ENCODE measurements at places on chromosomes 2 and 18.

- no peak for DNase-seq
Measured at GRCh38 chr2:98634406-98635092, 26.2 kb downstream of the UNC50 start.

- no peak for DNase-seq
Measured at GRCh38 chr2:172976116-172976515, 99.5 kb upstream of the MAP3K20 start.

GRCh38 chr2:88048541-88048940, 7.0 kb downstream of the KRCC1 start:
- DNase-seq = no peak

- DNase-seq = no peak
Measured at GRCh38 chr2:88059979-88060906, 4.7 kb upstream of the KRCC1 start.

DNA sequence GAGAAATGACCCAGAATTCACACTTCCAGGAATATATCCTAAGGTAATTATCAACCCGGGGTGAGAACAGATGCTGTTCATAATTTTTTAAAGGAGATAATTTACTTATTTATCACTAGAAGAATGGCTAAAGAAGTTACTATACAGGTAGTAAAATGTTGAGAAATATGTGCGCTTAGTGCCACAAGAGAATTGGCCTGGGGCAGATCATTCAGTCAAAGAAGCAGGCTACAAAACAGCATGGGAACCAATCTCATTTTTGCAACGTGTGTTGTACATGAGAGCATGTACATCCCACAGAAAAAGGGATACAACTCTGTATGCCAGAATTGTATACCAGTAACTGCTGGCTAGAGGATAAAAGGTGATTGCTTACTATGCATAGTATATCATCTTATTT, 75.2 kb downstream of the VIT start:
- no peak for DNase-seq

DNA sequence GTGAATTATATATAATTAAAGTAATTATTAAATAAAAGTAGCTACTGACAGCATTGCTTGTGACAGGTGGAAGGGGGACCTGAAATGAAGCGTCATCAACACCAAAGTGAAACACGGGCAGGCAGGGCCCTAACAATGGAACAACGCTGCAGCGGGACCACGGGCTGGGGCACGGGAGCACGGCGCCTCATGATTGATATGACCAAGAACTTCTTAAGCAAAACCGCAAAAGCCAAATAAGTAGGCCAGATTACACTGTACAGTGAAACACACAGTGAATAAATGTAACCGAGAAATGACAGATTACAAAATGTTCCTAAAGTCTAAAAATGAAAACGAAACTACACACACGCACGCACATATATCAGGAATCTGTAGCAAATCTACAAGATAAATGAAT, 81.4 kb downstream of the SNTG2 start:
- DNase-seq = no peak

DNA sequence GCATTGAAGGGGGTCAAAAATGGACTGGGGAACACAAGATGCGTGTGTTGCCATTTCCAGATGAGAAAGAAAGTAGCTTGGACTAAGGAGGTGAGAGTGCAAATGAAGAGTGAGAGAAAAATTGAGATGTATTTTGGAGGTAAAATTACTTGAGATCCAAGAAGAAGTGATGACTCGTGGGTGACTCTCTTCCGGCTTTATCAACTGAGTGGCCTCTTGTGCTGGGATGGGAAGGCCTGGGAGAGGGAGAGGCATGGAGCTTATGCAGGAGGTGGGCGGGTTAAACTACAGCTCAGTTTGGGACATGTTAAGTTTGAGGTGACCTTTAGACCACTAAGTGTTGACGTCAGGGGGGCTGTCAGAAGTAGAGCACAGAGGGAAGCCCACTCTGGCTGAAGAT, 34.9 kb downstream of the SULT1C2 start:
- no peak for DNase-seq

DNA sequence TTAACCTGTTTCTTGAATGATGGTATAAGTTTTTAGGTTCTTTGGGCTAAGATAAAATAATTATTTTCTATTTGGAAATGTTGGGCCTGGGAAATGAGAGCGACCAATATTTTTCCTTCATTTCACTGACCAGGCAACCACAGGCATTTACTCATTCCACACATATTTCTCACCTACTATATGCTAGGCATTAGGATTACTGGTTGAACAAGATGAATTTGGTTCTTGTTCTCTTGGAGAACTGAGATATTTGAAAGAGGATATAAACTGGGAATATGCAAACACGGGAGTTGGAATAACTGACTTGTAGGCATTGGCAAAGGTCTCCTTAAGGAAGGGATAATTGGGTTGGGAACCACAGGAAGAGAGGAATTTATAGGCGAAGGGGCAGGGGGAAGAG, 3.9 kb upstream of the MYL1 start:
- DNase-seq = no peak

GRCh38 chr2:238955648-238956531, 108.0 kb downstream of the TWIST2 start:
- DNase-seq = no peak

- DNase-seq = peak; percentile 95
Measured at GRCh38 chr18:51030537-51031258, 685 bp downstream of the SMAD4 start.

GRCh38 chr2:174729797-174730697, 34.2 kb downstream of the CHRNA1 start:
- DNase-seq = no peak

- DNase-seq = no peak
Measured at GRCh38 chr18:77022556-77022955, 110.0 kb downstream of the MBP start.

Data from lower leg skin (tissue), 4 donors.